Stimulated activated CD8-positive, alpha-beta memory T cell treated with anti-CD3 and anti-CD28 coated beads, Interleukin-4, amount 100 ng/mL, for 4 hours (primary cell): ENCODE measurements at places on chromosomes 2 and 18.

DNA sequence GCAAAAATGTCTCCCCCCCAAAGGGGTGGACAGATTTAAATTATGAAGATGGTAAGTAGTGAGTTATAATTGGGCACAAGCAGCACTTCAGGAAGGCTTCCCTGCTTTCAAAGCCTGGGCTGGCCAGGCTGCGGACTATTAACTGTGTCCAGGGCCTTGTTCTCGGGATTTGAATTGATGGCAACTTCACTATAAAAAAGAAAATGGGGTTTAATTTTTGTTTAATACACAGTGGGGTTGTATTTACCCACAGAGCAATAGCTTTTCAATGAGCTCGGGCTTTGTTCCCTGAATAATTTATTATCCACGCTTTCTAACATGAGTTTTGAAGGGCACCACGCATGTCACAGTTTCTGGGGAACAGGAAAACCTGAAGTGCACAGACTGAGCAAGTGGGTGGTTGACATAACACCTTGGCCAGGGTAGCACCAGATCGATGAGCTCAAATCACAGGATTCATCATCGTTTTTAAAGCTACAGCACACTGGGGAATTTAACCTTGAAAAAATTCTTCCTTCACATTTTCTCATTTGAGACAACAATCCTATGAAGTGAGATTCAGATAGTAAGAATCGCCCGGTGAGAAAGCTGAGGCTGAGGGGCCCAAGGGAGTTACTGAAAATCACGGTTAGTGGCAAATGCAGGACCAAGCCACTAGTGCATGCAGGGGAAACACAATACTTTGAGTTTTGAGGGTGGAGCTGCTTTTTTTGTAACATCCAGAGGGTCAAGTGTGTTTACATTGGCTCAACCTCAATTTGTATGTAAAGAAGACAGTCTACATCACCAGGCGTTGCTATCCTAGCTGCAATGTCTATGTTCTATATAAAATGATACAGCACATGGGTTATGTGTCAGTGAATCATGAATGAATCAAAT lies 28.9 kb upstream of the LMAN1 start:
- DNase-seq, result no peak

GRCh38 chr18:26502823-26503222 lies 45.5 kb downstream of the KCTD1 start:
- DNase-seq, result no peak

- DNase-seq, result no peak
Measured at GRCh38 chr2:216486708-216487107, 11.9 kb upstream of the RPL37A start.

DNA sequence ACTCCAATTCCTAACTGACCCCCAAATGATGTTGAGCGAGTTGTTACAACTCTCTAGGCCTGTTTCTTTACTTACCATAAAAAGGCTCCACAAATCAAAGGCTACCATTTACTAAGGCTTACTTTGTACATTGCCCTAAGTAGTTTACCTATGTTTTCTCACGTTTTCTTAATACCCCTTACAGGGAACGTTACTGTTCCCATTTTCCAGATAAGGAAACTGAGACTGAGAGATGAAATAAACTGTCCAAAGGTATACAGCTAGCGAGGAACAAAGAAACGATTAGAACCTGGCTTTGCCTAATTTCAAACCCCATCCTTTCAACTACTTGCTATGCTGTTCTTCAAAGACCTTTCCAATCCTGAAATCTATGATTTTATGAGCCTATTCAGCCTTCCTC lies 74.8 kb upstream of the SPTBN1 start:
- DNase-seq, result no peak

- no peak for DNase-seq
Measured at GRCh38 chr2:140539242-140539875, 1591.5 kb downstream of the LRP1B start.

- DNase-seq, result no peak
Measured at GRCh38 chr2:3631851-3632659, 25.9 kb upstream of the ALLC start.

DNA sequence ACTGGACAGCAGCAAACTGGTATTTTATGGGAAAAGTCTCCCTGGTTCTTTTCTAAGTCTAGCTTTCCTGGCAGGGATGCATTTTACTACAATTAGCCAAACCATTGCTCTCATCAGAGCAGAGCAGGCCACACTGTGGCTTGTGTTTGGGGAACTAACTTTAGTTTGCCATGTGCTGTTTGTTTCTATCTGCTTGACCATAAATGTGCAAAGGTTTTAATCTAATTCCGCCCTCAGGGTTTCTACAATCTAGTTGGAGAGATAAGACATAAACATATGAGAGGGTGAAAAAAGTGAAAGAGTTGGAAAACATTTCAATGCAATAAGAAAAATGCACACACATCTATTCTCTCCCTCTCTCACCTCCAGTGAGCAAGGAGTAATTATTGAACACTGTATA lies 86.9 kb upstream of the MAPK4 start:
- no peak for DNase-seq

- no peak for DNase-seq
Measured at GRCh38 chr2:80014637-80015036, 289.9 kb downstream of the LRRTM1 start.

- no peak for DNase-seq
Measured at GRCh38 chr2:130845505-130846085, 8.9 kb downstream of the ARHGEF4 start.

GRCh38 chr2:128435576-128436478 lies 117.2 kb upstream of the HS6ST1 start:
- DNase-seq, result no peak

- DNase-seq, result no peak
Measured at GRCh38 chr2:24570225-24570624, 79.2 kb downstream of the NCOA1 start.

GRCh38 chr2:122263746-122264145 lies 508.3 kb downstream of the TSN start:
- DNase-seq, result no peak

- DNase-seq, result no peak
Measured at GRCh38 chr2:58140508-58141072, 94.0 kb downstream of the VRK2 start.

DNA sequence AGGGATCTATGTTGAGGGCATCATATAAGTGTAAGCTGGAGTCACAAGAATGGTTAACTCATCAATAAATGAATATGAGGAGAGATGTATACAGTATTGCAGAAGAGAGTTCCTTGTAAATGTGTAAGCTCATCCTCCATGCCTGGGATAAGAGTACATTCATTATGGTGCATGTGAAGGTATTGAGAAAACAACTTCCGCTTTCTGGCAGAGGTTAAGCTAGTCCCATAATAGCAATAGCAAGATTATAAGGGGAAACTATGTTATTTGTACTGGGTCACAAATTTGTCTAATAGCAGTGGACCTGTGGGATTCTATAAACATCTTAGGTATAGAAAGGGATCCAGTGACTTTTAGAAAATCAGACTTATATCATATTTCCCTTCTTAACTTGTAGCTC lies 44.1 kb downstream of the SCN2A start:
- DNase-seq, result no peak

DNA sequence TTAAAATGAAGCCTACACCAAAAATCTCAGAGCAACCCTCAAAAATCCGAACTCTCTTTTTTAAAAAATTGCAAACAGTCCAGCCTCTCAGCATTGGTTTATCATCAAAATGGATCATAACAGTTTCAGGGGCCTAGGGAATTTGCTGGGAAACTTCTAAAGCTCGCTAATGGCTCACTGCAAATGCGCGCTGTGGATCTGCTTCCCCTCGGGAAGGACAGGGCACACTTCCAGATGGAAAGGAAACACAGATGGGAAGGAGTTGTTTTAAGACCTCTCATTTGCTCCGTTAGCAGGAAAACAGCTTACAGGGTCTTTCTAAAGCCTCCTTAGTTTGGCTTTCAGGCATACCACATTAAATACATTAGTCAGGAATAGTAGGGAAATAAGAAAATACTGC lies 27.2 kb downstream of the FECH start:
- DNase-seq, result no peak

DNA sequence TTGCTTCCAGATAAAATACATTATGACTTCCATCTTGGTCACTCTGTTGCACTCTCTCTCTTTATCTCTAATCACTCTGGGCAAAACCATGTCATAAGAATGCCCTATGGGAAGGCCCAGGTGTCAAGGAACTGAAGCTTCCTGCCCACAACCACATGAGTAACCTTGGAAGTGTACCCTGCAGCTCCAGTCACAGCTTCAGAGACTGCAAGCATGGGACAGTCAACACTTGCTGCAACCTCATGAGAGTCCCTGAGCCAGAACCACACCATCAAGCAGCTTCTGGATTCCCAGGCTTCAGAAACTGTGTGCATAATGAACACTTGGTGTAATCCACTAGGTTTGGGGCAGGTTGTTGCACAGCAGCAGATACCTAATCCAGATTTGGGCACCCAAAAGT lies 121.1 kb upstream of the BCL2L11 start:
- DNase-seq, result no peak

DNA sequence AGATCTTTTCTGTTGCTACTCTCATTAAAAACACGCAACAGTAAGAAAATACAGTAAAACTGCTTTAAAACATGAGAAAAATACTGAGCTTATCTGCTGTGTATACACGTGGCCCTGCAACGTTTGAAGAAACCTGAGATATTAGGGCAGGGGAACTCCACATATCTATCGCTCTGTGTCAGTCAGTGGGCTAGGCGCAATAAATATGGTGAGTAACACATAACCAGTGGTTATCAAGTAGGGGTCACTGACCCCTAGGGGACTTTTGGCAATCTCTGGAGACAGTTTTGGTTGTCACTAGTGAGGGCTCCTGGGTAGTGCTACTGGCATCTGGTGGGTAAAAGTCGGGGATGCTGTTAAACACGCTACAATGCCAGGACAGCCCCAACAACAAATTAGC lies 14.9 kb downstream of the STAT1 start:
- no peak for DNase-seq

DNA sequence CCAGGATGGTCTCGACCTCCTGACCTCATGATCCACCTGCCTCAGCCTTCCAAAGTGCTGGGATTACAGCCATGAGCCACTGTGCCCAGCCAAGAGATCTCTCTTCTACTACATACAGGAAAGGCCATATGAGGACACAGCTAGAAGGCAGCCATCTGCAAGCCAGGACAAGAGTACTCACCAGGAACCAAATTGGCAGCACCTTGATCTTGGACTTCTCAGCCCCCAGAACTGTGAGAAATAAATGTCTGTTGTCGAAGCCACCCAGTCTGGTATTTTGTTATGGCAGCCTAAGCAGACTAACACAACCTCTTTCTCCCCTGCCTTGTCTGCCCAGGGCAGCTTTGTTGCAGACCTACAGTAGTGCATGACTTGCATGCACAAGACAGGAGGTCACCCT lies 211.3 kb upstream of the HAAO start:
- no peak for DNase-seq

DNA sequence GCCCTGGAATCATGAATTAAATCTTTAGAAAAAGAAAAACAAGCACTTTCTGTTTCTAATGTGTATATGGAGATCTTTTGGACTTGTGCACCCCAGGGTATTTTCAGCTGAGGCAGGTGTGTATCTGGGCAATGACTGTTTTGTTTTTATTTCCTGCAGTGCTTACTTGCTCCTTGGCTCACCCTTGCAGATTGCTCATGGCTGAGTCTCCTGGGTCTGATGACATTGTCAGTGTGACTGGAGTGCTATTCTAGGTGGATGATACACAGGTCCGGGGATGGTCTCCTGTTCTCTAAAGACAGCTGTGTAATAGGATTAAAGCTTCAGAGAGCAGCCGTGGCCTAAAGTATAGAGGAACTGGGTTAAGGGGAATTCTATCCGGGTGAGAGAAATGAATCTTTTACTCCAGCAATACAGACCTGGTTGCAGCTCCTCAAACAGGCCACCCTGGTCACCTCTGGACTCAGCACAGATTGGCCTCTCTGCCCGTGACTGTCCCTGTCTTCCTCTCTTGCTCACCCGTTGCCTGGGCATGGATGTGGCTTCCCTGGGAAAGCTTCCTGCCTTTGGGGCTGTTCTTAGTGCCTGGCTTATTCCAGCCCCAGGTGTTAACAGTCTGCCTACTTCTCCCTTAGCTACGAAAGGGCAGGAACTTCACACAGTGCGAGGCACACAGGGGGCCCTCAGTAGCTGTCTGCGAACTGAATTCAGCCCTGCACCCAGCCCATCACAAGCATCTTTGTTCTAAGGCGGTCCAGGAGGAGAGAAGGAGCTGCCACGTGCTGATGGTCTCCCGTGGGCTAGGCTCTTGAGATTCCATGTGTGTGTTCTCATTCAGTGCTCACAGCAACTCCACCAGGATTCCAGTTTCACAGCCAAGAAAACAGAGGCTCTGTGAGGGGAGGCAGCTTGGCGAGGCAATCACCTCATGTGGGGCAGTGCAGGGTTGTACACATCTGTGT lies 84.3 kb downstream of the ACOXL start:
- DNase-seq, result no peak
